ENCODE measurements at places on chromosomes 12 and 14.

- no peak for DNase-seq
Observed at GRCh38 chr14:66240105-66240504, 246.1 kb upstream of the CCDC196 start.

DNA sequence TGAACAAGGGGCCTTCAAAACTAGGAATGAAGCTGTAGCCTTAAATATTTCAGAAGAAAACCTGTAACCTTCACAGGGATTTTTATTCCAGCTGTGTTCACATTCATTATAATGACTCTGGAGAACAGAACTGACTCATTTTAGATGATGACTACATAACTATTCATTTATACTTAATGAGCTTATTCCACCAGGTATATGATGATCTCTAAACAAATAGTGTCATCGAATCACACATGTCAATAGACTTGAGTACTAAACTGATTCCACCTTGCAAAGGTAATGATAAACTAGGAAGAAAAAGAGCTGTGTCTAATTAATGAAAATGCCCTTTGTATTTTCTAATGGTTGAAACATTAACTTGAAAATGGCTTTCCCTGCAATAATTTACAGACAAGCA, 433.2 kb downstream of the PDZRN4 start:
- DNase-seq, result no peak

DNA sequence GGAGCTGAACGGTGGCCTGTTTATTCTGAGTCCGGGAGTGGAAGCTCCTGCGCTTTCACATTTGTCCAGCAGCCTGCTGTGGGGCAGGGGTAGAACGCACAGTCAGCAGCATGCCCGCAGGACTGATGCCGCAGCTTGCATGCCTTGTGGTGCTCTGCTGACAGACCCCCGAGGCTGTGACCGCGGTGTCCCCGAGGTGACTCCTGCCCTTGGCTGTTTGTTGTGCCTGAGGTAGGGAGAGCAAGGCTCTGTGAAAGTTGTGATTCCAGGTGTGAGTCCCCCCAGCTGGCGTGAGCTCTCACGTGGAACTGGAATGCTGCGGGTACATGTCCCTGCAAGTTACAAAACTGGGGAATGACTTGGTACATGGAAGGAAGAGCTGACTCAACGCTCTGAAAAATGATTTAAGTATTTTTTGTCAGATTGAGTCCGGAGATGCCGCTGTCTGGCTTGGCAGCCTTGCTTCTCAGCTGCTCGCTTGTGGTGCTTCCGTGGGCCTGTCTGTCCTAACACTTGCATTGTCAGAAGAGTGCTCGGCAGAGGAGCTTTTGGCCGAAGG, 18.1 kb downstream of the MLXIP start:
- no peak for DNase-seq

- no peak for DNase-seq
Observed at GRCh38 chr12:107356266-107356936, 263.1 kb upstream of the CRY1 start.

DNA sequence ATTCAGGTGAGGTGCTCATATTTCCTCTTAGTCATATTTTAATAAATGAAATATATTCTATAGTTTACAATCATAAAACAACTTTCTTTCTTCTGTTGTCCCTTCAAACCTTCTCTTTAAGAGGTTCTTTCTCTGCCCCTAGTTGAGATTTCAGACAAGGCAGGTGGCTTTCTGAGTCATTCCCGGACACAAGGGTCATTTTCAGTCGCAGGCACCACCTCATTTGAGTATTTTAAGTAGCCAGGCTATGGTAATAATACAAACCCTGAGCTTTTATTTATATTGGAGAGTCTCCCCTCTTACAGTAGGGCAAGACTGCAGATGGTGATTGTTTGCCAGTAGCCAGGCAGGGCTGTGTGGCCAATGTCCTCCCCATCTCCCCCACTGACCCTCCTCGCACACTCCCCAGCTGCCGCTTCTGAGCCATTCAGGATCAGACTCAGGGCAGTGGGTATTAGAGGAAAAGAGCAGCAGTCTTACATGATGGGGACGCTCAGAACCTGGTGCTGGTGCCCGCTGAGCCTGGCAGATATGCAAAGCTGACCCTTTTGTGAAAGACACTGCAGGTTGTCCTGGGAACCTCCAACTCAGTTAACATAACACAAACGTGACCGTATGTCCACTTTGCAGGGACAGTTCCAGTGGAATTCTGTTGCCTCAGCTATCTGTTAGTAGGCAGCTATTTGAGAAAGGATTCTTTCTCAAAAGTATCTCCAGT, 101.1 kb upstream of the BCL2L14 start:
- no peak for DNase-seq

GRCh38 chr12:7369274-7369729, 65.4 kb downstream of the ACSM4 start:
- DNase-seq, result no peak
